ENCODE measurements at places on chromosomes 13 and 19.

GRCh38 chr13:95865080-95865615, 188.1 kb downstream of the UGGT2 start:
- no peak overlapping the region for H3K4me3 ChIP-seq
- no peaks in the 10 kb centered on the region for H3K4me1 ChIP-seq
- no peak overlapping the region for H3K27ac ChIP-seq
- H3K36me3 ChIP-seq = no peaks in the 10 kb centered on the region
- no peak for DNase-seq

- H3K4me1 ChIP-seq = no peaks in the 10 kb centered on the region
- DNase-seq = no peak
- no peak overlapping the region for H3K27ac ChIP-seq
- no peaks in the 10 kb centered on the region for H3K36me3 ChIP-seq
- no peaks in the 10 kb centered on the region for H3K27me3 ChIP-seq
Observed at GRCh38 chr19:51386882-51387520, 773 bp downstream of the LIM2 start.

DNA sequence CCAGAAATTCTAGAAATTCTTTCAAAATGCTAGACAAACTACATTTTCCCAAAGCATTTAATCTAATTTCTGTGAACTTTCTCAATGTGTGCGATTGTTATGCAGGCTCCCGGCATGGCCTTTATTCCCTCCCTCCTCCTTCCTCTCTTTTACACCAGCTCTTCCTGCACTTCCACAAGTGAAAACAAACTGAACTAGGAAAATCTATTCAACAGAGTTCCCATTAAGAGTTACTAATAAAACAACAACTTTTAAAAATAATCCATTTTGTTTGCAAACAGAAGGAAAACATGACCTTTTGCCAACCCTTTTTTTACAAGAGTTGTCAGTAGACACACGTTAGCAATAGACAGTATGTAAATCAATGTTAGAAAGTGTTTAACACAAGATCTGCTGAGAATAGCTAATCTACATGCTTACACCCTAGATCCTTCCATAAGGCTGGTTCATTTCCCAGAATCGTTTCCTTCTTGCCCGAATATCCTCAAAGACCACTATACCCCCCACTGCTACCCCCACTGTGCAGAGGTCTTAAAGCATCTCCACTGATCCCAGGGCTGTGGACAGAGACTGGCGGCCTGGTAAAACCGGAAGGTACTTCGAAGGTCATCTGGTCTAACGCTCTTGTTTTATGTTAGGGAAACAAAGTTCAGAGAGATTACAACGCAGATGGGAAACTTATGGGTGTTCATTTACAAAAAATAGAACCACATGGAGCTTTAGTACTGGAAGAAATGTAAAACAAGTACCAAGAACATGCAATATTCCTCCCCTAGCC, 98.0 kb downstream of the FOXO1 start:
- H3K27ac ChIP-seq = no peak overlapping the region
- no peaks in the 10 kb centered on the region for H3K27me3 ChIP-seq
- no peak overlapping the region for H3K4me3 ChIP-seq
- no peak for DNase-seq
- no peaks in the 10 kb centered on the region for H3K36me3 ChIP-seq
- no peaks in the 10 kb centered on the region for H3K4me1 ChIP-seq

DNA sequence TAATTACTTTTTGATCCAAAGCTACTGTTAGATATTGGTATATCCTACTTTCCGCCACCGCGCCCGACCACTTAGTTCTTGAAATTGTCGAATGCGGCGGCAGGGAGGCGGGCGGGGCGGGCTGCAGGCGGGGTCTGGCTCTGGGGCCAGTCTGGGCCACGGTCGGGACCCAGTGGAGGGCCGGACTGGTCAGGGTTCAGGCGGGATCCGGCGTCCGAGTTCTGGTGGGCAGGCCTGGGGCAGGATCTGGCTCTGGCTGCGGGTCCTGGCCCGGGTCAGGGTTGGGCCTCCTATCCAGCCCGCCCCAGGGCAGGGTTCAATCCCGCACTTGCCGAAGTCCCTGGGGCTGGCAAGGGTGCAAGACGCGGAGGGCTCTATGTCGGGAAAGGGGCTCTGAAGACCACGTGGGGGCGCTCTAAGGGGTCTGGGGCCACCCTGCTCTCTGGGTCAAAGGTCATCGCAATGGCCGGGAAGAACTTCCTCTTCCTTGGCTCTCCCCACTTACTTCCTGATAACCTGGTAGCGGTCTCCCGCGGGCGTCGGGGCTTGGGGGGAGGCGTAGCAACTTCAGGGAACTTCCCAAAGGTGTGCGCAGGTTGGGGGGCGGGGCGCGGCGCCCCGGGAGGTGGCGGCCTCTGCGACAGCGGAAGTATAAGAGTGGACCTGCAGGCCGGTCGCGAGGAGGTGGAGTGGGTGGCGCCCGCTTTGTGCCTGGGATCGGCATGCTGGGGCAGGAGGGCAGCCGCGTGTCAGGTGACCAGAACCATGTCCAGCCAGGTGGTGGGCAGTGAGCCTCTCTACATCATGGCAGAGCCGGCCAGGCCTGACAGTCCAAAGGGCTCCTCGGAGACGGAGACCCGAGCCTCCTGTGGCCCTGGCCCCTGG, 83.4 kb downstream of the MRPL57 start:
- DNase-seq = no peak
- H3K4me3 ChIP-seq = no peak overlapping the region
- H3K36me3 ChIP-seq = no peaks in the 10 kb centered on the region
- H3K27ac ChIP-seq = no peak overlapping the region
- no peaks in the 10 kb centered on the region for H3K27me3 ChIP-seq

- DNase-seq = no peak
- H3K4me1 ChIP-seq = peaks cover 10% of the 10 kb centered on the region
- H3K36me3 ChIP-seq = no peaks in the 10 kb centered on the region
- H3K27ac ChIP-seq = no peak overlapping the region
Observed at GRCh38 chr13:36608474-36608873, 65.3 kb upstream of the SERTM1 start.

DNA sequence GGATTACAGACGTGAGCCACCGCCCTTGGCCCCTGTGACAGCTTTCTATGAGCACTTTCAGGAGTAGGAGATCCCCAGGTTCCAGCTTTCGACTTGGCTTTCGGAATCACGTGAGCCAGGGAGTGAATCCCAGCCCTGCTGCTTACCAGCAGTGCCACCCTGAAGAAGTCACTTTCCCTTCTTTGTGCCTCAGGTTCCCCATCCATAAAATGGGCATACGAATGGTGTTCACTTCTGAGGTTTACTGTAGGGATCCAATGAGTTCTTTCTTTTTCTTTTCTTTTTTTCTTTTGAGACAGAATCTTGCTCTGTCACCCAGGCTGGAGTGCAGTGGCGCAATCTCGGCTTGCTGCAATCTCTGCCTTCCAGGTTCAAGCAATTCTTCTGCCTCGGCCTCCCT, 4.3 kb upstream of the HOMER3 start:
- no peak overlapping the region for H3K27ac ChIP-seq
- H3K4me3 ChIP-seq = no peak overlapping the region

- H3K4me3 ChIP-seq = no peak overlapping the region
- no peaks in the 10 kb centered on the region for H3K4me1 ChIP-seq
- H3K27me3 ChIP-seq = no peaks in the 10 kb centered on the region
- peaks cover 7% of the 10 kb centered on the region for H3K36me3 ChIP-seq
Observed at GRCh38 chr13:21453387-21454081, 5.6 kb downstream of the ZDHHC20 start.

DNA sequence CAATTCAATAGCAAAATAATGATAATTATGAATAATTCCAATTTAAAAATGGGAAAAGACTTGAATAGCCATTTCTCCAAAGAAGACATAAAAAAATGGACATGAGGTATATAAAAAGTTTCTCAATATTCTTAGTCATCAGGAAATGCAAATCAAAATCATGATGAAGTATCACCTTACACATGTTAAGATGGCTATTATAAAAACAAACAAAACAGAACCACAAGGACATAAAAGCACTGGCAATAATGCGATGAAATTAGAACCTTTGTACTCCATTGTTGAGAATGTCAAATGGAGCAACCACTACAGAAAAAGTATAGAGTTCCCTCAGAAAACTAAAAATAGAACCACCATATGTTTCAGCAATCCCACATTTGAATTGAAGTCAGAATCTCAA, 1186.1 kb downstream of the SLITRK5 start:
- no peaks in the 10 kb centered on the region for H3K27me3 ChIP-seq
- H3K27ac ChIP-seq = no peak overlapping the region
- no peaks in the 10 kb centered on the region for H3K36me3 ChIP-seq
- no peak for DNase-seq

GRCh38 chr19:52664461-52664860, 26.3 kb upstream of the ZNF83 start:
- no peak overlapping the region for H3K27ac ChIP-seq
- no peak for DNase-seq
- H3K36me3 ChIP-seq = no peaks in the 10 kb centered on the region
- no peak overlapping the region for H3K4me3 ChIP-seq
- no peaks in the 10 kb centered on the region for H3K27me3 ChIP-seq

- no peak overlapping the region for H3K27ac ChIP-seq
- no peaks in the 10 kb centered on the region for H3K4me1 ChIP-seq
- no peaks in the 10 kb centered on the region for H3K36me3 ChIP-seq
- H3K4me3 ChIP-seq = no peak overlapping the region
- peaks cover 7% of the 10 kb centered on the region for H3K27me3 ChIP-seq
Observed at GRCh38 chr13:44293908-44294735, 79.5 kb upstream of the SERP2 start.

DNA sequence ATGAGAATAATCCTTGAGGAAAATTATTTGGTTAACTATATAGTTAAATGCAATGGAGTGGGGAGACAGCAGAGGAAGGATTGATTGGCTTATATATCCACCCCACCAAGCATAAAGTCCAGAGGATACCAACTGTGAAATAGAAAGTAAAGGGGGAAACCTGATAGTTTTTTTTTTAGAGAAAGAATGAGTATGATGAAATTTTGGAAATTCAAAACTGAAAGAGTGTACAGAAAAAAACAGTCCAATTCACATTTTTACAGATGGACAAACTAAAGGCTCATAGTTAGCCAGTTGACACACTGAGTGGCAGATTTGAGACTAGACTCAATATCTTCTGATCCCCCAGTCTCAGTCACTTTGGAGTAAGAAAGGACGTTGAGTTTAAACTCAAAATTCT, 51.1 kb downstream of the FNDC3A start:
- no peaks in the 10 kb centered on the region for H3K4me1 ChIP-seq
- no peak overlapping the region for H3K27ac ChIP-seq
- no peak for DNase-seq
- no peaks in the 10 kb centered on the region for H3K36me3 ChIP-seq

DNA sequence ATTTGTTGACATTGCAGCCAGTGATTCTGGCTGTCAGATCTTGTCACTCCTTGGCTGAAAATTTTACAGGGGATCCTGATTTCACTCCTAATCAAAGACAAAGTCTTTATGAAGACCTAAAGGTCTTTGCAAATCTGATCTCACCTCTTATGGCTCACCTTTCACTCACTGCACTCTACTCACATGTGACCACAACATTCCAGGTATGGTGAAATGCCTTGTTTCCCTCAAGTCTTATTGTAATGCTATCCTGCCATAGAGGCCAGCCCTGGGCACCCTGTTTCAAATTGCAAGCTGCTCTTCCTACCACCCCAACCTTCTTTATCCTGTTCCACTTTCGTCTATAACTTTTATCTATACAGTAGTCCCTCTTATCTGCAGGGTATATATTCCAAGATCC, 200.1 kb downstream of the NDFIP2 start:
- no peaks in the 10 kb centered on the region for H3K4me1 ChIP-seq
- DNase-seq = no peak
- H3K36me3 ChIP-seq = no peaks in the 10 kb centered on the region
- no peak overlapping the region for H3K27ac ChIP-seq
- no peak overlapping the region for H3K4me3 ChIP-seq

GRCh38 chr19:14383661-14384555, 2.7 kb downstream of the ADGRE5 start:
- H3K36me3 ChIP-seq = no peaks in the 10 kb centered on the region
- H3K27ac ChIP-seq = peak overlapping the region; percentile 84
- H3K4me3 ChIP-seq = peak overlapping the region; percentile 28
- peak; percentile 66 for DNase-seq
- H3K27me3 ChIP-seq = no peaks in the 10 kb centered on the region

DNA sequence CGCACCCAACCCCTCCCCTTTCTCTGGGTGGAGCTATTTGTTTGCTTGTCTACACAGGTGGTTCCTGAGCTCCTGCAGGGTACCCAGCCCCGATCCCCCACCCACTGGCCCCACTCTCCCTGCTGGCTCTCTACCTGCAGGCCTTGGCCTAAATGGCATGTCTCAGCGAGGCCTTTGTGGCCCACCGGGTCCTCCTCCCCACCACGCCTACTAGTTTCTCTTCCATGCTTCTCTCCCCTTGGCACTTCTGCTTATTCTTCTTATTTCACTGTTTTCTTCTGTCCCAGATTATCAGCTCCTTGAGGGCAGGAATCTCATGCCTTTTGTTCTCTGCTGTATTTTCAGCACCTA, 57.4 kb upstream of the ZNF536 start:
- no peaks in the 10 kb centered on the region for H3K36me3 ChIP-seq
- no peaks in the 10 kb centered on the region for H3K4me1 ChIP-seq
- no peak overlapping the region for H3K27ac ChIP-seq

- DNase-seq = peak; percentile 69
- H3K4me1 ChIP-seq = no peaks in the 10 kb centered on the region
- no peaks in the 10 kb centered on the region for H3K36me3 ChIP-seq
- H3K27me3 ChIP-seq = no peaks in the 10 kb centered on the region
Observed at GRCh38 chr13:32310134-32310706, 4.9 kb downstream of the ZAR1L start.

- H3K27me3 ChIP-seq = no peaks in the 10 kb centered on the region
- H3K36me3 ChIP-seq = no peaks in the 10 kb centered on the region
- no peak overlapping the region for H3K4me3 ChIP-seq
- H3K27ac ChIP-seq = no peak overlapping the region
Observed at GRCh38 chr19:42420055-42420544, 7.1 kb downstream of the LIPE start.

GRCh38 chr13:54183166-54183565, 1154.6 kb downstream of the OLFM4 start:
- no peak overlapping the region for H3K4me3 ChIP-seq
- H3K27ac ChIP-seq = no peak overlapping the region
- H3K27me3 ChIP-seq = no peaks in the 10 kb centered on the region
- H3K4me1 ChIP-seq = no peaks in the 10 kb centered on the region

DNA sequence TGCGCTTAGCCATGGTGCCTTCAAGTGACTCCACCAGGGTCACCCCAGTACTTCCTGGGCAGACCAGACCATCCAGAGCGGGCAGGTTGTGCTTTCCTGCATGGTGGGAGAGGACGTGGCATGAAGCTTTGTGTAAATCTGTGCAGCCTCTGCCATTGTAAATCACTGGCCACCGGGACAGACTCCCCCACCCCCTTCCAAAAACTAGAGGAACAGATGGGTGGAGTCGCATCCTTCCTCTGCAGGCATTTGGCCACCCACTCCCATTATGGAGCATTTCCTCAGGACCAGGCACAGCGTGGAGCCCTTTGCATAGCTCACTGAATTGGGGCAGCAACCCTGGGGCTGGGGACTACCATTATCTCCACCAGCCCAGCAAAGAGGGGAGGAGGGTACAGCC, 8.2 kb downstream of the BCKDHA start:
- H3K4me3 ChIP-seq = no peak overlapping the region
- no peak overlapping the region for H3K27ac ChIP-seq
- H3K27me3 ChIP-seq = no peaks in the 10 kb centered on the region

GRCh38 chr19:33641261-33641660, 19.5 kb downstream of the CHST8 start:
- no peaks in the 10 kb centered on the region for H3K4me1 ChIP-seq
- H3K27ac ChIP-seq = no peak overlapping the region
- H3K27me3 ChIP-seq = peaks cover 27% of the 10 kb centered on the region
- H3K36me3 ChIP-seq = no peaks in the 10 kb centered on the region

All from A673 (cell line).